Stimulated activated CD4-positive, alpha-beta T cell treated with anti-CD3 and anti-CD28 coated beads, Interleukin-15, amount 100 ng/mL, for 1 hour (primary cell): ENCODE measurements at places on chromosomes 2 and 18.

DNA sequence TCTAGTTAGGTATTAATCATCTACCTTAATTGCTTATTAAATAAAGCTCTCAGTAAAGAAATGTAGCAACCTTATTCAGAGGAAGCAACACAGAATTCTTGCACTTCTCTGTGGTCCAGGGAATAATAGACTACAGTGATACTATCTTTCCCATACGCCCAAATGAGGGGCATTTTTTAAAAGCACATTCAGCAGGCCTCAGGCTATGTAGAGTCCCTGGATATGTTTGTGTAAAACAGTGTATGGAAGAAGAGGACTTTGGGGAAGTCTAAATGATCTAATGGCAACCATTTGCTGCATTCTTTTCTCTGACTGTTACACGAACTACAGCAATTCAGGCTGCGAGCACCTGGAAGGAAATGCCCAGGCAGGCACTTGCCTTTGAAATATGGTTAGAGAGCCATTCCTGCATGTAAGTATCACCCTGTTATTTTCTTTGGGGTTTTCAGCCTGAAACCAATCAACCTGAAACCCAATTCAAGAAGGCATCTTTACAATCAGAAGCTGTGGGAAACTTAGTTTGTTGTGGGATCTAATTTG lies 1814.7 kb upstream of the CELF4 start:
- DNase-seq, result no peak

- DNase-seq, result no peak
Measured at GRCh38 chr2:95328358-95329125, 31.4 kb downstream of the KCNIP3 start.

DNA sequence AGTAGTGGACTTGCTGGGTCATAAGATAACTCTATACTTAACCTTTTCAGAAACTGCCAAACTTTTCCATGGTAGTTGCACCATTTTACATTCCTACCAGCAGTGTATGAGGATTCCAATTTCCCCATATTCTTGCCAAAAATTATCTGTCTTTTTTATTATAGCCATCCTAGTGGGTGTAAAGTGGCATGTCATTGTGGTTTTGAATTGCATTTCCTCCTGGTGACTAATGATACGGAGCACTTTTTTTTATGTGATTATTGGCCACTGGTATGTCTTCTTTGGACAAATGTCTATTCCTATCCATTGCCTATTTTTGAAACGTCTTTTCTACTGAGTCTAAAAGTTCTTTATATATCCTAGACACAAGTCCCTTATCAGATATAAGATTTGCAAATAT lies 44.3 kb downstream of the CACNB4 start:
- DNase-seq, result no peak

DNA sequence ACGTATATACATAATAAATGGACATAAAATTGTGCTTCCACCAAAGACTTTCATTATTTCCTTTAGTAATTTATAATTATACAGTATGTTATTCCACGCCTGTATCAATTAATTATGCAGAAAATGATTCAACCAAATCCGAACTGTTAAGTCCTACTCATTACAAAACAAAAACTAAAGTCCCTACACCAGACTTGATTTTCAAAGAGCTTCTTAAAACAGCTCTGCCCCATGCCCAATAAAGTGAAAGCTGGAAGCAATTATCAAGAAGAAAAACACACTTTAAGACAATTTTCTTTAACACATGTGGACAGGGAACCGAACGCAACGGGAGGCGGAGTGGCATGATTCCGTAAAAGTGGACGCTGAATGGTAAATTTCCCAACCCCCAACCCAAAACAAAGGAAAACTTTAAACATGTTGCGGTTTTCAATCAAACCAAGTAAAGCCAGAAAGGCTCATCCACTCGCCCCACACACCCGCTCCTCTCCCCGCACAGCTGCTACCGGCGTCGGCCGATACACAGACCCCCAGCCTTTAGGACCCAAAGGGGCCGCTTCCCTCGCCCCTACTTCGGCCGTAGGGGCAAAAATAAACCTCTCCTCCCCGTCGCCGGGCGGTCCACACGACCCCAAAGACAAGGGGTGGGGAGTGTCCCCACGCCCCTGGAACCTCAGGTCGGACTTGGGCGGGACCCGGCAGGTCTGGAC lies 705 bp downstream of the YES1 start:
- DNase-seq, result no peak

DNA sequence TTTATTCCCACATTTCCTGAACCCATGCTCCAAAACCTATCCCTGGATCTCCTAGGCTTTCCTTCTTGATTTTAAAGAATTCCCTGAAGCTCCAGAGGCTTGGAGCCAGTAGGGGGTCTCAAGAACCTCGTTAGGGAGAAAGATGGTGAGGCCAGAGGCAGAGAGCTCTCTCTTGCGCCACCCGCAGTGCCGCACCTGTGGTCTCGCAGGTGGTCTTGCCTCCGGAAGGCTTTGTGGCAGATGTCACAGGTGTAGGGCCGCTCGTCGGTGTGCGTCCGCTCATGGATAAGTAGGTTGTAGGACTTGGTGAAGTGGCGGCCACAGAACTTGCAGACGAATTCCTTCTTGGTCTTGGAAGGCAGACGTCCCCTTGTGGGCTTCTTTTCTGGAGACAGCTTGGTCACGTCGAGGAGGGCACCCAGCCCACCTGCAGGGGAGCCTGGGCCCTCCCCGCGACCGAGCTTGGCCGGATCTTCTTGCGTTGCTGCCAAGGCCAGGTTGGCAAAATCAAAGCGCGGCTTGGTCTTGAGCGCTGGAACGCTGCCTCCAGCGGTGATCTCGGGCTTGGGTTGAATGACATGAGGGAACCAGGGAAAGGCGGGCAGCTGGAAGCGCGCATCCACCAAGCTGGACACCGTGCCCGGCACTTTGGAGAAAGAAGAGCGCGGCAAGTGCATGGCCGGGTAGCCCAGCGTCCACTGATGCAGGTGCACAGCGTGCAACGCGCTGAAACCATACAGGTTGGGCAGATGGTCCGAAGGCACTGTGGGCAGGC lies 5.3 kb downstream of the OSR1 start:
- no peak for DNase-seq

DNA sequence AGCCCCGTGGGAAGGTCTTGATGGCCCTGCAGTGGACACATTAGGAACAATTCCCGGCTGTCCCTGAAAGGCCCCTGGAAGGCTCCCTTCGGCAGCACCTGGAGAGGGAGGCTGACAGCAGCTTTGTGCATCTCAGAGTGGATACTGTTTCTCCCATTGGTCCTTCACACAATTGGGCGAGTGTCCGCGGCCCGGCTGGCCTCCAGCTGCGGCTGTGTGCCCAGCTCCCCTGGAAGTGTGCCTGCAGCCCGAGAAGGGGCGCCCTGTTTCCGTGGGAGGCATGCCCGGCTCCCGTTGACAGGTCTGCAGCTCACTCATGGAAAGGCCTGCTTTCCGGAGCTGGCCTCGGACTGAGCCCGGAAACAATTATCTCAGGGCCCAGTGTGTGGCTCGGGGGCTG lies 103.7 kb downstream of the LPIN1 start:
- no peak for DNase-seq

GRCh38 chr2:171762879-171763573 lies 75.8 kb downstream of the DYNC1I2 start:
- no peak for DNase-seq

DNA sequence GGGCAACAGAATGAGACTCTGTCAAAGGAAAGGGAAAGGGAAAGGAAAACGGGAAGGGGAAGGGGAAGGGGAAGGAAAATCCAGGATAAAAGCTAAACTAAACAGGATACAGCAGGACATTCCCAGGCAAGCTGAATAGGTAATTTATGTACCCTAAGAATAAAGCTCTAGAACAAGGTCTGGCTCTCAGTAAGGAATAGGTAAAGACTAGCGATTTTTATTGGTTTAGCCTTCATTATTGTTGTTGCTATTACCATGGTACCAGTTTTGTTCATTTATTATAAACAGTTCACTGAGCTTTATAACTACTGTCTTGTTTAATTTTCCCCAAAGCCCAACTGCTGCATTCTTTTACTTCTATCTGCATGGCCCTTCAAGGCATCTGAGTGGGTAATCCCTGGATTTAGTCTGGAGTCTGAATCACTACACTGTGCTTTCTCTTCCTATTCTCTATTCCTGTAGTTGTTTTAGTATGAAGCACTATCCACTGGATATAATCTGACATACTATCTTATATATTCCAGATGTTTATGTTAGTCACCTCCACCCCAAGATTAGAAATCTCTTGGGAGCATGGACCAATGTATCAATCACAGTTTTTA lies 127.1 kb upstream of the TANK start:
- no peak for DNase-seq

GRCh38 chr2:199989822-199990221 lies 34.4 kb downstream of the MAIP1 start:
- DNase-seq, result no peak

DNA sequence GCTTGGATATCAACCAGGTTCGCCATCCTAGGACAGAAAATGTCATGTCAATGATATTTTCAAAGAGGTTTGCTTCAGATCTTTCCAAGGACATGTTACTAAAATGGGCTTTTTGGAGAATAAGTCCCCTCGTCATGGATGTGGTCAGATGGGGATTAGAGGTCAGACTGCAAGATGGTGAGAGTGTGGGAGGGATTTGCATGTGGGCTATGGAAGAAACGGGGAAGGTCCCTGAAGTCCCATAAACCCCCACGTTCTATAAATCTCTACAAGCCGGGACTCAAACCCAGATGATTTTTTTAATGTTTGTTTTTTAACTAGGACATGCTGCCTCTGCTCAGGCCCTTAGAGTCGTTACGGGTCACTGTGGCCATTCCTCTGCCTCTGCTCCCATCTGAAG lies 37.7 kb upstream of the IGFBP5 start:
- DNase-seq, result no peak
